ENCODE measurements at places on chromosomes 6 and 20.

DNA sequence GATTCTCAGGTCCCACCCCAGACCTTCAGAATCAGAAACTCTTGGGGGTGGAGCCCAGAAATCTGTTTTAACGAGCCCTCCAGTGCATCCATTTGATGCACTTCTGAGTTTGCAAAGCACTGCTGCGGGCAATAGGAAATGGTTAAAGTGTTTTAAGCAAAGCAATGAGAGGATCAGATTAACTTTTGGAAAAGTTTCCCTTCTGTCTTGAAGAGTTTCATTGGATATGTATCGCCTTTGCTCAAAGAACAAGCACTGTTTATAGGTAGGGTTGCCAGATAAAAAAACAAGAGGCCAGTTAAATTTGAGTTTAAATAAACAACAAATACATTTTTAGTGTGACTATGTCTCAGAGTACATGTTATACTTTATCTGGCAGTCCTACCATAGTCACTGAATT lies 226.0 kb downstream of the BMP7 start:
- DNase-seq: no peak

- no peak for DNase-seq
These were observed 2.4 kb upstream of the RTF2 start for GRCh38 chr20:56465997-56466396.

DNA sequence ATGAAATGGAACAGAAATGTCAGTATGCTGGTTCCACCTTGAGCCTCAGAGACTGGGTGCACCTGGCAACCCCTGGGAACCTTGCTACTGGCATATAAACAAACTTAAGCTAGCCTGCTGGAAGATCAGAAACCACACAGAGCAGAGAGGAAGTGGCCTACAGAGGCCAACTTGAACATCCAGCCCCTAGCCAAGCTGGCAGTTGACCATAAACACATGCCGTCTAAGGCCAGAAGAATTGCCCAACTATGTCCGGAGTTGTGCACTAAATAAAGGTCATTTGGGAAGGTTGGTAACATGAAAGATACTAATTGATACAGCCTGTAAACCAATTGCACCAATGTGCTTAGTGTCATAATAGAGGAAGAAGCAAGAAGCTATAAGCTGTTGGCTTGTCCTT lies 266.6 kb upstream of the BTBD3 start:
- DNase-seq: no peak

DNA sequence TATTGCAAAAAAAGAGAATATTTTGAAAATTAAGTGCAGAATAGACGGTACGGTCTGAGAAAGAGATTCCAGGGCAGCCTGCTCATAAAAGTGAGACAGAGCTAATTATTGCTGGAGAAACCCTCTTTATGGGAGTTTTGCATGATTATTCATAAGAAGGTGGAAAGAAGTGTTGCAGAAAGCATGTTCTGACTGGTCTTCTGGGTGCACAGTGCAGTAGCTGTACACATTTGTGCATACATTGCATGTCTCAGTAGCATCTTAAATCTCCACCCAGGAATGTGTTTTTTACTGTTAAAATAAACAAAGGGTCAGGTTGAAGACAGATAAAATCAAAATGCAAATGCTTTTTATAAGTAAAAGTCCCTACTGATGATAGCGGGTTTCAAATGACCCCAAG lies 1813.6 kb upstream of the DEFB115 start:
- DNase-seq: no peak

DNA sequence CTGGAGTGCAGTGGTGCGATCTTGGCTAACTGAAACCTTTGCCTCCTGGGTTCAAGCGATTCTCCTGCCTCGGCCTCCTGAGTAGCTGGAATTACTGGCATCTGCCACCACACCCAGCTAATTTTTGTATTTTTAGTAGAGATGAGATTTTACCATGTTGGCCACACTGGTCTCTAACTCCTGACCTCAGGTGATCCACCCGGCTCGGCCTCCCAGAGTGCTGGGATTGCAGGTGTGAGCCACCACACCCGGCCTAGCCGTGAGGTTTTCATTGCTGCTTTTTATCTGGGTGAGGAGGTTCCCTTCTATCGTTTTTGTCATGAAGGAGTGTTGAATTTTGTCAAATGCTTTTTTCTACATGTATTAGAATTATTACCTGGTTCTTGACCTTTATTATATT lies 23.9 kb downstream of the SRC start:
- no peak for DNase-seq

- DNase-seq: no peak
These were observed 116.8 kb upstream of the BEND6 start for GRCh38 chr6:56838016-56838555.

DNA sequence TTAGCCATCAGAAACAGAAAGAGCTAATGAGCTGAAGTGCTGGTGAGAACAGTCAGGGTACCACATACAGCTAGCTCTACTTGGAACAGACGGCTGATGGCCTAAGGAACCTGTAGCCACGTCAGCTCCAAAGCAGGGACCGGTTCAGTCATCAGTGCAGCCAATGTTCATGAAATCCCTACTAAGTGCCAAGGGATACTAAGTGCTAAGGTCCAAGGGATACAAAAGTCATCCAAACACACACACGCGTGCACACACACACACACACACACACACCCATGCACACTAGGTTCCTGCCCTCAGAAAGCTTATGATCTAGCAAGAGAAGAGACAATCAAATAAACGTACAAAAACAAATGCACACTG lies 53.6 kb downstream of the MAP3K5 start:
- no peak for DNase-seq

- DNase-seq: no peak
These were observed 99.5 kb downstream of the IPCEF1 start for GRCh38 chr6:154257067-154257466.

DNA sequence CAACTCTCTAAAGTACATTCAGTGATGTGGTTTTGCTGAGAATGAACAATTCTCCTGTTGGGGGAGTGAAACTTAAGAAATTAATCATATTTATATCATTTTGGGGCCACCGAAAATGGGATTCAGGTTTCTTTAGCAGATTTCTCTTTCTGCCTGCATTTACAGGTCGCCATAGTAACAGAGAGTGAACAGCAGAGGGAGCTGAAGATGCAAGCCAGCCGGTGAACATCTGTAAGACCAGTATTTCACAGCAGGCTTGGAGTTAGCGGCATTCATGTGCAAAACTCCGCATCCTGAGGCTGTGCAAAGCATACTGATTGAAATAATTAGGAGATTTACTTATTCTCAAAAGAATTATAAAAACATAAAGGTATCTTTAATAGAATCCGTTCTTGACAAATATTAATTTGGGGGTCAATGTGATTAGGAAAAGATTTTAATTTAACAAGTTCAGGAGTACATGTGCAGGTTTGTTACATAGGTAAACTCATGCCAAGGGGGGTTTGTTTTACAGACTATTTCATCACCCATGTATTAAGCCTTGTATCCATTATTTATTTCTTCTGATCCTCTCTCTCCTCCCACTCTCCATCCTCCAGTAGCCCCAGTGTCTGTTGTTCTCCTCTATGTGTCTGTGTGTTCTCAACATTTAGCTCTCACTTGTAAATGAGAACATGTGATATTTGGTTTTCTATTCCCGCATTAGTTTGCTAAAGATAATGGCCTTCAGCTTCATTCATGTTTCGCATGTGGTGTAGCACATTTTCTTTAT lies 17.8 kb upstream of the HSF2 start:
- DNase-seq: no peak

GRCh38 chr6:140379919-140380318 lies 1005.5 kb upstream of the CITED2 start:
- DNase-seq: no peak

DNA sequence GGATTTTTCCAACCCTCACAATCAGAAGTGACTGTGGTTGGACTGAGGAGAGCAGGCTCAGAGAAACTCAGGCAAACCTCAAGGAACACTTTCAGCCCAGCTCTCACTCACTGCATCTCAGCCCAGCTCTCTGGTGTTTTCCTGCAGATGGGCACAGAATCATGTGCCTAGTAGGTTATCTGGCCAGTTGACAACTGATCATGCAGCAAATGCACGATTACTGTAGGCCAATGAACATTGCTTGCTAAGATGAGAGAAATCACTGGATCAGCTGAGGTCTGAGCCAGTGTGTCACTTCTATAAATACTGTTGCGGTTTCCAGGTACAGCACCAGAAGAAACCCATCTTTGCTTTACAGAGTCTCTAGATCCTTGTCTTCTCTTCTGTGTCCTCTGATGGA lies 540.5 kb downstream of the CD83 start:
- DNase-seq: no peak

DNA sequence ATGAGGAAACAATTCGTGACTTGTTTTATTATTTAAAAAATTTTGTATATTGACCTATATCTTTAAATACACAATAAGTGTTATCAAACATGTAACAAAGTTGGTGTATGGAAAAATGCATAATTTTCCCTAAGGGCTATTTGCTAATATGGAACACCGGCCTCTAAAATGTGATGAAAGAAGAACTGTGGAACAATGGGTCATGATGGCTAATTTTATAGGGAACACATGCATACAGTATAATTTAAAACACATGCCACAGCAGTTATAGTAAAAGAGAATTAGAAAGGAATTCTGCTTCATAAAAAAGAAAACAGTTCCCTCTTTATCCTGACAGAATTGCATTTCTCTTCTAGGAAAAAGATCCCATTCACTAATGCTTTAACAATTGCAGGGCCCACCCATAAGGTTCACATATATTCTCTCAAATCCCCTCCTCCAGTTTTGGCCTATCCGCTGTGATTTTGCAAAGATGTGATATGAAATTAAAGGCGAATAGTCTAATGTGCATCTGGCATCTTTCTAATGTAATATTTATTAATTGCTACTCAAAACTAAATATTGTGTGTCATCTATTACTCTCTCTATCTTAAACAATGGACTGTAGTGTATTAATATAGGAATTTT lies 628.1 kb upstream of the CITED2 start:
- no peak for DNase-seq

DNA sequence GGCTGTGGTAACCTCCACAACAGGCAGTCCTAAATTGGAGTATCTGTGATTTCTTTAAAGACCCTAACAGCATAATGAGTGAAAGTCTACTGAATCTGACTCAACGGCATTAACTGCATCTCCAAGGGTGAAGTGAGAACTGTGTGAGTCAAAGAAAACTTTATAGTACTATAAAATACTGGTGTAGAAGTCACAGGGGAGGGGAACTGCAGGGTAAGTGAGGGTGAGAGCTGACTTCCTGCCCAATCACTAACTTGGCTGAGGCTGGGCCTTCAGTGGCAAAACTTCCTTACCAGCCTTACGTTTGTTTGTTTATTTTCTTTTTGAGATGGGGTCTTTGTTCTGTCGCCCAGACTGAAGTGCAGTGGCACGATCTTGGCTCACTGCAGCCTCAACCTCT lies 109.8 kb downstream of the PTPRK start:
- DNase-seq: no peak

GRCh38 chr20:4574356-4574690 lies 147.4 kb upstream of the PRND start:
- DNase-seq: no peak

- DNase-seq: no peak
These were observed 145.7 kb downstream of the WDR27 start for GRCh38 chr6:169555971-169556617.

DNA sequence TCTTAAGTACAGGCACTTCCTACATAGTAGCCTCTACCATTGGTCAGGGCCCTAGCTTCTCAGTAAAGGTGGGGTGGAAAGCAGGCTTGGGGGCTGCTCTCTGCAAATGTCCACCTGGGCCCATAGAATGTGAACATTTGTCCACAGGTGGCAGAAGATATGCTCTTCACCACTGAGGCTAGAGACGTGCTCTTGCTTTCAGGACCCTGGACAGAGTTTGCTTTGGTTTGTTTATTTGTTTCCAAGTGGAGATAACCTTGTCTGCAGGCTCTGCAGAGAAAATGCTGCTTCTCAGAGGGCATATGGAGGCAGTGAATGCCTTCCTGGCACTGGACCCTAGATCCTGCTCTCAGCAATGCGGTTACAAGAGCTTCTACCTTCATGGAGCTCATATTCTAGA lies 129.0 kb downstream of the F13A1 start:
- DNase-seq: no peak

DNA sequence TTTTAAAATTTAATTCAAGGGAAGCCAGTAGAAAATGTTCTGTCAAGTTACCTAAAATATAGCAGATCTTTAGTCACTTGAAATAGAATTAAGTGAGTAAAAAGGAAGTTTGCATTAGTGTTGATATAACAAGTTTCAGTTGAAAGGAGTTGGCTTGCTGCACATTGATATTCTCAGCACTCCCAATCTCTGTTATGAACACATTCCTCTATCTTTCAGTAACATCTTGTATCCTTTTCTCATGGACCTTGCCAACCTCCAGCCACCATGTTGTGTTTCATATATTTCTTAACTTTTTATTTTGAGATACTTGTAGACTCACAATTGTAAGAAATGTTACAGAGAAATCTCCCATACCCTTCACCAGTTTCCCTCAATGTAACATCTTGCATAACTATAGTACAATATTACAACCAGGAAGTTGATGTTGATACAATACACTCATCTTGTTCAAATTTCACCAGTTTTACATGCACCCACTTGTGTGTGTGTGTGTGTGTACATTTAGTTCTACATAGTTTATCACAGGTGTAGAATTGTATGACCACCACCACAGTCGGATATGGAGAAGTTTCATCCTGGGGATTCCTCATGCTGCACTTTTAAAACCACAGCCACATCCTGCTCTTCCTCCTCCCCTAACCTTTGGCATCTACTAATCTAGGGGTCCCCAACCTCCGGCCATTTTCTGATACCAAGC lies 20.2 kb upstream of the PAQR8 start:
- DNase-seq: no peak

GRCh38 chr20:43955062-43955749 lies 40.6 kb downstream of the TOX2 start:
- peak; percentile 98 for DNase-seq

DNA sequence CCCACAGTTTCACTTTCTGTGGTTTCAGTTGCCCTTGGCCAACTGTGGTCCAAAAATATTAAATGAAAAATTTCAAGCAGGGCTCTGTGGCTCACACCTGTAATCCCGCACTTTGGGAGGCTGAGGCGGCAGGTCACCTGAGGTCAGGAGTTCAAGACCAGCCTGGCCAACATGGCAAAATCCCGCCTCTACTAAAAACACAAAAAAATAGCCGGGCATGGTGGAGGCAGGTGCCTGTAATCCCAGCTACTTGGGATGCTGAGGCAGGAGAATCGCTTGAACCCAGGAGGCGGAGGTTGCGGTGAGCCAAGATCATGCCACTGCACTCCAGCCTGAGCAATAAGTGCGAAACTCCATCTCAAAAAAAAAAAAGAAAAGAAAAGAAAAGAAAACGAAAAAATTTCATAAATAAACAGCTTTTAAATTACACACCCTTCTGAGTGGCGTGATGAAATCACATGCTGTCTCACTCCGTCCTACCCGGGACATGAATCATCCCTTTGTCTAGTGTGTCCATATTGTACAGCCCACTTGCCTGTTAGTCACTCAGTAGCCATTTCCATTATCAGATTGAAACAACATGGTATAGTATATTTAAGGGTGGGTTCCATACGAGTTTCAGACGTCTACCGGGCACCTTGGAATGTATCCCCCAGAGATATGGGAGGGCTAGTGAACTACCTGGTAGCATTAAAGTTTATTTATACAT lies 11.7 kb downstream of the PTPRK start:
- peak; percentile 27 for DNase-seq
